ENCODE measurements at places on chromosomes 13 and 19.

- DNase-seq, result no peak
Measured at GRCh38 chr13:112184261-112184660, 117.3 kb downstream of the SOX1 start.

GRCh38 chr13:42680748-42681147 lies 100.6 kb upstream of the FAM216B start:
- no peak for DNase-seq

GRCh38 chr13:24162604-24163003 lies 2.1 kb downstream of the SPATA13 start:
- no peak for DNase-seq

DNA sequence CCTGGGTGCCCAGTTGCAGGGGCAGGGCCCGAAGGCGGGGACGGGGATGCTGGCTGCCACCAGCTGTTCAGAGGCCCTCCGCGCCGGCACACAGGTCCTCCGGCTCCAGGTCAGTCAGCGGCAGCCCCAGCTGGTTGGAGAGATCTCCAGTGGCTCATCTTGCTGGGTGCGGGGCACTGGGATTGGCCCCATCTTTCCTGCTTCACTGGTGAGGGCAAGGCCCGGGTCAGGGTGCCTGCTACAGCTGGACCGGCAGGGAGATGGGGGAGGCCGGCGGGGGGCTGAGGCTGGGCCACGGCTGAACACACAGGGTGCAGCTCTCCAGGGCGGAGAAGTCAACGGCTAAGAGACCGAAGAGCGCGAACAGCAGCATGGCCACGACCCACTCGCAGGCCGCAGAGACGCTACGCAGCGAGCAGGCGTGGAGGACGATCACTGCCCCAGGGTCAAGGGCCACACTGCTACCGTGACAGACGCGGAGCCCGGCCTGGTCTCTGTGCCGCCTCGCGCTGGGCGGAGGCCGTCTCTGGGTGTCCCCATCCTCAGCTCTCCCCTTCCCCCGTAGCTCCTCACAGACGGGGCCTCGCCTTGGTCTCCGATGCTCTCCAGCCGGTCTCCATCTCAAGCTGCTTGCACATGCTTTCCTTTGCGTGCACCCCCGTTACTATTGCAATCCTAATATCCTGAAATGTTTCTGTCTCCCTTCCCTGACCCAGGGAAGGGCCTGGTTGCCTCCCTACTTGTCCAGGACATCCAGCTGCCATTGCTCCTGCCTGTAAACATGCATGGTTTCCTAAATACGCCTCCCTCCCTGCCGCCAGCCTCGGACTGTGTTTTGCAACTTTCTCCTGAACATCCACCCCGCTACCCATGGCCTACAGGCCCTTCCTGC lies 12.3 kb downstream of the TMEM150B start:
- no peak for DNase-seq

GRCh38 chr19:34033880-34034279 lies 138.4 kb upstream of the LSM14A start:
- DNase-seq, result no peak

- no peak for DNase-seq
Measured at GRCh38 chr13:77333594-77333993, 6.7 kb upstream of the MYCBP2 start.

DNA sequence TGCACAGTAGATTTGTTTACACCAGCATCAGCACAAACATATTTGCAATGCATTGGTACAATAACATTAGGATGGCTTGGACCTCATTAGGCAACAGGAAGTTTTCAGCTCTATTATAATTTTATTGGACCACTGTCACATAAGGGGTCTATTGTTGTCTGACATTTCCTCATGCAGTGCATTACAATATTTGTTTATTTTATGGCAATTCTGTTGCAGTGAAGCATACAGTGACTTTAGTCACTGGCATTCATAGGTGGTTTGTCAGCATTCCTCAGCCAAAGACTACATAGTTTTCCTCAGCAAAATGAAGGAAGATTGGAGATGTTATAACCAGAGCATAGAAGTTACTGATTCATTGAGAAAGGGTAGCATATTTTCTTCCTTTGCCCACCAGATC lies 1732.9 kb downstream of the PCDH9 start:
- peak; percentile 30 for DNase-seq

DNA sequence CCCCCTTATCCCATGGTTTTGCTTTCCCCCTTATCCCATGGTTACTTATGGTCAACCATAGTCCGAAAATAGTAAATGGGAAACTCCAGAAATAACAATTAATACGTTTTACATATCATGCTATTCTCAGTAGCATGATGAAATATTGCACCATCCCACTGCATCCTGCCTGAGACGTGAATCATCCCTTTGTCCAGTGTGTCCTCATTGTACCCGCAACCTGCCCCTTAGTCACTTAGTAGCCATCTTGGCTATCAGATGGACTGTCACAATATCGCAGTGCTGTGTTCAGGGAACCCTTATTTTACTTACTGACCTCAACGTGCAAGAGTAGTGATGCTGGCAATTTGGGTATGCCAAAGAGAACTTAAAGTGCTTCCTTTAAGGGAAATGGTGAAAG lies 10.5 kb upstream of the NBEA start:
- no peak for DNase-seq

DNA sequence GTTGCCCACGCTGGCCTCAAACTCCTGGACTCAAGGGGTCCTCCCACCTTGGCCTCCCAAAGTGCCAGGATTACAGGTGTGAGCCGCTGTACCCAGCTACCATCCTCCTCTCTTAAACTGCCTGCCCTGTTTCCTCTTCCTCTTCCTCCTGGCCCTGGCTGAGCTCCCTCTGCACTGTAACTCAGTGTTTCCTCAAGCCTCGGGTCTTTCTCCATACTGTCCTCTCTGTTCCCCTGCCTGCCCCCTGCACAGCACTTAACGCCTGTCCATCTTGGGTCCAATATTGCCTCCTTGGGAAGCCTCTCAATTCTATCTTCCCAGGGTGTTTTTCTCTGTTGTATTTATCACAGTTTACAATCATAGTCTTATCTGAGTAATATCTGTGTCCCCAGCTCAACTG lies 6.1 kb downstream of the LIPE start:
- no peak for DNase-seq

- DNase-seq, result no peak
Measured at GRCh38 chr19:2775556-2776430, 7.3 kb downstream of the SGTA start.

DNA sequence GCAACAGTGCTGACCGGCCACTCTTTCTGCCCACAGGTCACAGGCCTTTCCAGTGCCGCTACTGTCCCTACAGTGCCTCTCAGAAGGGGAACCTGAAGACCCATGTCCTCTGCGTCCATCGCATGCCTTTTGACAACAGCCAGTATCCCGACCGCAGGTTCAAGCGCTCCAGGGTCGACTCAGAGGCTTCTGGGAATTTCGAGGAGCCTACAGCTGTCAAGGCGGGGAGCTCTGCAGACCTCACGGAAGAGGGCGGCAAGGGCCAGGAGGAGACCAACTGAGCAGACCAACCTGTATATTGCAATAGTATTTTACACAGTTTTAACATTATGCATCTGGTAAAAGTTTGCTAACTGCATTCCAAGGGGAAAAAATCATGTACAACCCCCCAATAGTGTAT lies 338.5 kb downstream of the ZNF536 start:
- no peak for DNase-seq

GRCh38 chr13:24450530-24450929 lies 62.0 kb downstream of the PARP4 start:
- peak; percentile 31 for DNase-seq

DNA sequence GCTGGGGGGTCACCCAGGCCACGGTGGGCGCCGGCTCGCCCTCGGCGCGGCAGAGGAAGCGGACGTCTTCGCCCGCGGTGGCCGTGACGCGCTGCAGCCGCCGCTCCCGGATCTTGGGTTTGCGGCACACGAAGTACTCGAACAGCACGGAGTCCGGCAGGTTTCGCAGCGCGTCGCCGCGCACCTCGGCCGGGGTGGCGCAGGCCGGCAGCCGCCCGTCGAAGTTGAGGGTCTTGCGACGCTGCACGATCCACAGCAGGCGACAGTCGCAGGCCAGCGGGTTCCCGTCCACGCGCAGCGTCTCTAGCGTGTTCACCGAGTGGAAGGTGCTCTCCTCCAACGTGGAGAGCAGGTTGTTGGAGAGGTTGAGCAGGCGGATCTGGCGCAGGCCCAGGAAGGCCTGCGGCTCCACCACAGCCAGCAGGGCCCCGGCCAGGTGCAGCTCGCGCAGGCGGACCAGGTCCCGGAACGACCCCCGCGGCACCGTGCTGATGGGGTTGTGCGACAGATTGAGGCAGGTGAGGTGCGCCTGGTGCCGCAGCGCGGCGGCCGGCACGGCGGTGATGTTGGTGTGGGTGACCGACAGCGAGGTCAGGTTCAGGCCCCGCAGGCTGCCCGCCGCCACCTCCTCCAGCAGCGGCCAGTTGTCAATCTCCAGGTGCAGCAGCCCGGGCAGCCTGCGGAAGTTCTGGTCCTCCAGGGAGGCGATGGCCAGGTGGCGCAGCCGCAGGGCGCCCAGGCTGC lies 8.6 kb upstream of the PEAK3 start:
- no peak for DNase-seq

Data from fibroblast of skin of left quadriceps (primary cell).